NCI-H226 (cell line): ENCODE measurements at places on chromosomes 1 and 21.

DNA sequence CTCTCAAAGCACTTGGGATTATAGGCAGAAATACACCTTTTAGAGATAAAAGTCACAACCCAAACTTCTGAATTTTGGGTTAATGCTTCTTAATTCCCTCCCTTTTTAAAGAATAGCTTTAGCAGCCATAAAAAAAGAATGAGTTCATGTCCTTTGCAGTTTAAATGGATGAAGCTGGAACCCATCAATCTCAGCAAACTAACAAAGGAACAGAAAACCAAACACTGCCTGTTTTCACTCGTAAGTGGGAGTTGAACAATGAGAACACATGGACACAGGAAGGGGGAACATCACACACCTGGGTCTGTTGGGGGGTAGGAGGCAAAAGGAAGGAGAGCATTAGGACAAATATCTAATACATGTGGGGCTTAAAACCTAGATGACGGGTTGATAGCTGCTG lies 55.8 kb downstream of the SLC27A3 start:
- DNase-seq, result no peak

DNA sequence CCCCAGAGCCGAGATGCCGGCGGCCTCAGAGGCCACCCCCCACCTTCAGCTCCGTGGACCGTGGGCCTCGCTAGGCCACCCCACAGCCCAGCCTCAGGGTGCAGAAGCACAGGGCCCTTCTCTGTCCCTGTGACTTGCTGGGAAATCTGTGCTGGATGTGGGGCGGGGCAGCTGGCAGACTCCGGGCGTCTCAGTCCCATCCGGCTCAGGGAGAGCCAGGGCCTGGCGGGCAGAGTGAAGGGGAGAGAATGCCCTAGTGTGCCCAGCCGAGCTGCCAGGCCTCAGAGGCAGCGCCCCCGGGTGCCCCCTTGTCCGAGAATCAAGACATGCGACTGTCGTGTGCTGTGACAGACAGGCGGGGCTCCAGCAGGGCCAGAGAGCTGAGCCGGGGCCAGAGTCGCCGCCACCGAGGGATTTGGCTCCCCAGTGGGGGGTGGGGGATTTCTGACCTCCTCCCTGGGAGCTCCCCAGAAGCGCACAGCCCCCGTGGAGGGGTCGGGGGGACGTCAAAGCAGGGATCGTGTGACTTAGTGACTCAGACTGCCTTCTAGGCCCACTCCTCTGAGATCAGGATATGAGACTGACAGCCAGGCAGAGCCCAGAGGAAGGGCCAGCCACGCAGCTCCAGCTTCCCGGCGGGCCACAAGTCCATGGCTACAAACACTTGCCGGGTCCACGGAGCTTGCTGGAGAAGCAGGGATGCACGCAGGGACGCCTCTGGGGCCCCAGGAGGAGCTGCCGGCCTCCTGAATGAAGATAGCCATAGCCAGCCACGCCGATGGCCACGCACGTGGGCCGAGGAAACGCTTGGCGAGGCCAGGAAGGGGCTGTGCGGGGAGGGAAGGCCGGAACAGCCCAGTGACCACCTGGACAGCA lies 11.9 kb downstream of the COL6A1 start:
- DNase-seq, result no peak

DNA sequence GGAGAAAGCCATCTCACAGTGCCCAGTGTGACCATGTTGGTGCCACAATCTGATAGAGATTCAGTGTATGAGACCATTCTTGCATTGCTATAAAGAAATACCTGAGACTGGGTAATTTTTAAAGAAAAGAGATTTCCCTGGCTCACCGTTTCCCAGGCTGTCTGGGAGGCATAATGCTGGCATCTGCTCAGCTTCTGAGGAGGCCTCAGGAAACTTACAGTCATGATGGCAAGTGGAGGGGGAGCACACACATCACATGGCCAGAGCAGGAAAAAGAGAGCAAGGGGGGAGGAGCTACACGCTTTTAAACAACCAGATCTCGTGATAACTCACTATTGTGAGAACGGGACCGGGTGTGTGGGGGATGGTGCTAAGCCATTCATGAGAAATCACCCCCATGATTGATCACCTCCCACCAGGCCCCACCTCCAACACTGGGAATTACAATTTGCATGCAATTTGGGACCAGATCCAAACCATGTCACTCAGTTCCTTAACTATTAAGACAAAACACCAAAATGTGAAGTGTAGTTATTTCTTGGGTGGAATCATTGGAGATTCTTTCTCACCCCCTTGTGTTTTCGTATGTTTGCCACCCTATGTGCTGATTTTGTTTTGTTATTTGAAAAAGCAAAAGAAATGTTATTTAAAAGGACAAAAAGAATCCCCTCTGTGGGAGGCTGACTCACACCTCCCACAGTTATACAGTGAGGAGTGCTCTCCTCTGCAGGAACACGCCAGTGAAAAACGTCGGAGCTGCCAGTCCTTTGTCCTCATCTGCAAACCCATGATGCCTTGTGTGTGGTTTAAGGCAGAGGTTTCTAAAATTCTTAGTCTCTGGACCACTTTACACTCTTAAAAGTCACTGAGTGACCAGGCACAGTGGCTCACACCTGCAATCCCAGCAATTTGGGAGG lies 46.9 kb upstream of the IFNLR1 start:
- no peak for DNase-seq

GRCh38 chr21:34037009-34037795 lies 36.2 kb upstream of the MRPS6 start:
- DNase-seq, result peak; percentile 27

- DNase-seq, result no peak
Observed at GRCh38 chr1:64866689-64867088, 99.7 kb downstream of the JAK1 start.

DNA sequence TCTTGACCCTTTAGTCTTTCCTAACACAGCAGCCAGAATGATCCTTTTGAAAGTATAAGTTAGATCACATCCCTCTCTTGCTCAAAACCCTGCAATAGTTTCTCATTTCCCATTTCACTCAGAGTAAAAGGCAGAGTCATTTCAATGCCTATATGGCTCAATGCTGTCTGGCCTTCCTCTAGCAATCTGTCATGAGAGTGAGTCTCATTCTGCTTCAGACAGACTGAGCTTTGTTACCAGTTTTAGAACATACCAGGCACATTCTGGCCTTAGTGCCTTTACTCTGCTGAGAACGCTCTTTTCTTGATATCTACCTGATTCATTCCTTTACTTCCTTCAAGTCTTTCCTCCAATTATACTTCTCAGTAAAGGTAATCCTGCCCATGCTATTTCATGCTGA lies 372.8 kb upstream of the PKN2 start:
- DNase-seq, result no peak

DNA sequence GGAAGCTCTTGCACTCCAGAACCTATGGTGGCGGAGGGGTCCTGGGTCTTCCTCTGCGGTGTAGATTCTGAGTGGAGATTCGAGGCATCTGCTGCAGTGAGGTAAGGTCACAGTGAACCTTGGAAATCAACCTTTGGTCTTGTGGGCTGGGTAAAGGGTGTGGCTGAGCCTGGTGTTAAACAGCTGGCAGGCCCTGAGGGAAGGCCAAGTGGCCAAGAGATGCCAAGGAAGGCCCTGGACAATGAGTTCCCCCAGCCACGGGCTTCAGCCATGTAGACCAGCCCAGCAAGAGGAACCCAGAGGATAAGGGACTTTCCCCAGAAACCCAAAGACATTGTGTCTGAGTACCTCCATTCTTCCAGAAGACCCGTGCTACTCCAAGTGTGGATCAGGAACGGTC lies 137.2 kb upstream of the ETS2 start:
- no peak for DNase-seq

- DNase-seq, result no peak
Observed at GRCh38 chr1:169361281-169361680, 6.3 kb downstream of the NME7 start.
